Spinal cord (tissue), 10 donors: ENCODE measurements at places on chromosomes 3 and 15.

DNA sequence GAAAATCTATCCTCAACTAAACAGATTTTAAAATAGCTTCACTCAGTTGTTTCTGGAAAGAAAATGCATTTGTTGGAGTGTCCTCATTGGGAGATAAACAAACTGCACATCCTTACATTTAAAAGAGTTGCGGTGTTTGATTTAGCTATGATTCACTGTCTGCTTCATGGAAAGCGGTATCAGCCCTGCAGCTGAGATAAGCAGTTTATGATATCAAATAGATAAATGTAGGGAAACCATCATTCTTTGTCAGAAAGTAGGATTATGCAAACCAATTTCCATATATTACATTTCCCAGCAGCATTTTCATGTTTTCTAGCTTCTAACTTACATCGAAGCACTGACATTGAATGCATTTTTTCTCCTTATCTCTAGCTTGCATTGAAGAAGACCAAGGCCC lies 698.9 kb downstream of the DIPK2A start:
- DNase-seq: no peak

GRCh38 chr15:78671626-78672211 lies 30.7 kb upstream of the CHRNB4 start:
- peak; percentile 90 for DNase-seq

GRCh38 chr3:120678984-120679383 lies 3.1 kb downstream of the HGD start:
- DNase-seq: no peak

DNA sequence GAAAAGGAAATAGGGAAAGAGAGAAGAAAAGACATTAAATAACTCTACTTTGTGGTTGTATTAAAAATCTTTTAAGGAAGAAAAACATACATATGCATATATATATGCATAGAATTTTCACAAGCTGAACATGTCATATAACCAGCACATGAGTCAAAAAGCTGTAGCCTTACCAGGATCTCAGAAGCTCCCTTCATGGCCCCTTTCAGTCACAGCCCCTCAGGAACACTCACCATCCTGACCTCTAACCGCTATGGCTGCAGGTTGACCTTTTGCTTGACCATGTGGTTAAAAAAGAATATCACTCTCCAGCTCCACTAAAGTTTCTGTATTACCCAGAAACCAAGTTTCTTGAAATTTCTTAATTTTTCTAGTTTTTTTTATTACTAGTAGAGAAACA lies 103.4 kb downstream of the CHST2 start:
- no peak for DNase-seq

GRCh38 chr15:53880357-53880756 lies 97.9 kb upstream of the UNC13C start:
- DNase-seq: no peak

GRCh38 chr3:117603097-117603496 lies 893.5 kb downstream of the TUSC7 start:
- DNase-seq: peak; percentile 55

DNA sequence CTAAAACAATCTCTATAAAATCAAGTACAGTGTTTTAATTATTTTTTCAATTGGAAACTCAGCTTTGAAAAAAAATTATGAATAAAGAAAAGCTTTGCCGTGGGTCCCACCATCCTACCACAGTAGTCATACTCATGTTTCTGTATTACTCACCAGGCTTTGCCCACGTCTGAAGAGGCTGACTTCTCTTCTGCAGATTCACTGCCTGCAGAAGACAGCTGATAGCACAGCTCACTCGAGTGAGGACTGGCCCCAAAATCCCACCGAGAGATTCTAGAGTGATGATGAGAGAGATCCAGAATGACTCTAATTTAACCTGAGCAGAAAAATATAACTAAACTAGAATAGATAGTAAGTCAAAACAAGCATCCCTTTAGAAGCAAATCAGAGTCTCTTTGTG lies 11.9 kb downstream of the C2CD4B start:
- no peak for DNase-seq

DNA sequence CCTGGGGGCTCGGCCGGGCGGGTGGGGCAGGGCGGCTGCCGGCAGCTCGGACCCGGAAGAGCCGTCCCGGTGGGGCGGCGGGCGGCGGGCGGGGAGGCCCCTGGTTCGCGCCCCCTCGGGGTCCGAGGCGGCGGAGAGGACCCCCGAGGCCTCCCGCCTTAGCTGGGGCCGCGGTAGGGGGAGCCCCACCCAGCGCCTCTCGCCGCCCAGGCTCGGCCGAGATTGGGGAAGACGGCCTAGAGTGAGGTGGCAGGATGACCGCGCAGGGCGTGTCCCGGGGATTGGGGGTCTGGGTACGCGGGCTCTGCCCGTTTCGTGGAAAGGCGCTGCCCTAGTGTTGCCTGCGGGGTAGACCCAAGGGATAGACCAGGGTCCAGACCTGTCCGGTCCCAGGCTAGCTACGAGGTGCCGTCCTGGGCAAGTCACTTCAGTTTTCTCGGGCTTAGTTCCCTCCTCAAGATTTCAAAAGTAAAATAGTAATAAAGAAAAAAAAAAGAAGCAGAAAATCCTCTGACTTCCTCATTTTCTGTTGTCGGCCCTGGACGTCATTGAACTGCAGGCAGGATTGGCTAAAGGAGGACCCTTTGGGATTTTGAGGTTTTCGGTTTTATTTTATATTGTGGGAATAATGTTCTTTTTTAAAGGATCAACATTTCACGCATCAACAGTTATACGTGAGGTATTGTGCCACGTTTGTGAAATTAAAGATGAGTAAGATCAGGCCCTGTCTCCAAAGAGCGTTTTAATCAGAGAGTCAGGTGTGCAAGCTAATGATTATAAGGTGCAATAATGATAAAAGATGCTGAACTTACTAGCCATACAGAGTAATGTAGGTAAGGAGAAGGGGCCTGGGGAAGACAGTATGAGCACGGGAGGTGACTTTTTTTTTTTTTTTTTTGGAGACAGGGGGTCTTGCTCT lies 679 bp downstream of the IQGAP1 start:
- DNase-seq: peak; percentile 7

- no peak for DNase-seq
Observed at GRCh38 chr3:153830552-153830951, 290.6 kb upstream of the ARHGEF26 start.

DNA sequence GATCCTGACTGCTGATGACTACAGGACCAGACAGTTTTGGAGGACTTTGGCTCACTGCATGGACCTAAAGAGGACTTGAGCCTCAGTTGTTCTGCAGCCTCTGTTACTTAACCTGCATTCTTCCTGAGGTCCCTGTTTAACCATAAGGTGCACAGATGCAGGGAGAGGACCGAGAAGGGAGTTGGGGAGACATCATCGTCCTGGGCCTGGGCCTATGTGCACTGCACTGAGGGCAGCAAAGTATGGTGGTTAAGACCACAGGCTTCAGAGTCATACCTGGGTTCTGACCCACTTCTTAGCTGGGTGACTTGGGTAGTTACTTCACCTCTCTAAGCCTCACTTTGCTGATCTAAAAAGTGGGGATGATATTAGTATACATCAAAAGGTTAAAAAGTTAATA lies 21.9 kb downstream of the KY start:
- DNase-seq: no peak

- no peak for DNase-seq
Observed at GRCh38 chr3:111542611-111543300, 759 bp downstream of the CD96 start.

DNA sequence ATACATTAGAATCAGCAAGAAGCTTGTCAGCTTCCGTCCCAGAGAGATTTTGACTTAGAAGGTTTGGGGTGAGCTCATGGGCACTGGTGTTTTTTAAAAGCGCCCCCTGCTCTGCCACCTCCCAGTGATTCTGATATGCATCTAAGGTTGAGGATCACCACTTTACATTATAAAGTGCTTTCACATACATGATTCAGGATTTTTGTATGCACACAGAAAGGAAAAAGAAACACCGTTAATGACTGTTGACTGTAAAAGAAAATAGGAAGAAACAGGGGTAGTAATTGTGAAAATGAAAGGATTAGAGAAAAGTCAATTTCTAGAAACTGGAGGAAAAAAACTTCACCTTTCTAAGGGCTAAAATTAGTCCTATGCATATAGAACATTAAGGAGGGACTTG lies 104.9 kb upstream of the ZBED2 start:
- DNase-seq: no peak

- peak; percentile 50 for DNase-seq
Observed at GRCh38 chr3:132730891-132731580, 8.8 kb upstream of the NPHP3 start.

DNA sequence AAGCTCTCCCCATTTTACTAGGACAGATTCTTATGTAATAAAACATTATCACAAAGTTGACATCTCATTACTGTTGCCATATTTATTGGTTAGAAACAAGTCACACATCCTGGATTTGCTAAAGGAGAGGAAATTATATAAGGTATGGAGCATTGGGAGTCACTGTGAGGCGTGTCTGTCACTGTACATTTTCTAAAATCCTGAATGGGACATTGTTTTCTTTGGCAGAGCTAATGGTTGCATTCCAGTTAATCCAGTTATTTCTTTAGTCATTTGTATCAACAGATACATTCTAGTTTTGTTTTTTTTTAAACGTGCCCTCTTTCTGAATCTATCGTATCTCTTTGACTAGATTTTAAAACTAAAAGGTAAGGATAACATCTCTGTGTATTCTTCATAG lies 70.2 kb upstream of the MITF start:
- DNase-seq: no peak
